ENCODE measurements at places on chromosomes 3 and 15.

GRCh38 chr3:126935756-126936509, 47.0 kb upstream of the PLXNA1 start:
- DNase-seq: no peak

DNA sequence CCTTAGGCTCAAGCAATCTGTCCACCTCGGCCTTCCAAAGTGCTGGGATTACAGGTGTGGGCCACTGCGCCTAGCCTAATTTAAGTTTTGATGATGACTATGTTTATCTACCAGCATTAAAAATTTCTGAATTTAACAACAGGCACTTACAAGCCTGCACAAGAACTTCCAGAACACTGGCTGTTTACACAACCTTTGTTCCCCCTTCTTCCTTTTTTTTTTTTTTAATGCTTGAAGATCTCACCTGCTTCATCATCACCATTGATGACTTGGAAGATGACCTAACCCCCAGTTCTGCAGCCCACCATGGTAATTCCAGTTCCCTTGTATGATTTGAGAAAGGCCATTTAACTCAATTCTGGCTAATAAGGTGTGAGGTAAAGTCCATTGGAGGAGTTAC, 70.4 kb downstream of the GJD2 start:
- no peak for DNase-seq

GRCh38 chr3:15637131-15637951, 35.8 kb downstream of the BTD start:
- no peak for DNase-seq

DNA sequence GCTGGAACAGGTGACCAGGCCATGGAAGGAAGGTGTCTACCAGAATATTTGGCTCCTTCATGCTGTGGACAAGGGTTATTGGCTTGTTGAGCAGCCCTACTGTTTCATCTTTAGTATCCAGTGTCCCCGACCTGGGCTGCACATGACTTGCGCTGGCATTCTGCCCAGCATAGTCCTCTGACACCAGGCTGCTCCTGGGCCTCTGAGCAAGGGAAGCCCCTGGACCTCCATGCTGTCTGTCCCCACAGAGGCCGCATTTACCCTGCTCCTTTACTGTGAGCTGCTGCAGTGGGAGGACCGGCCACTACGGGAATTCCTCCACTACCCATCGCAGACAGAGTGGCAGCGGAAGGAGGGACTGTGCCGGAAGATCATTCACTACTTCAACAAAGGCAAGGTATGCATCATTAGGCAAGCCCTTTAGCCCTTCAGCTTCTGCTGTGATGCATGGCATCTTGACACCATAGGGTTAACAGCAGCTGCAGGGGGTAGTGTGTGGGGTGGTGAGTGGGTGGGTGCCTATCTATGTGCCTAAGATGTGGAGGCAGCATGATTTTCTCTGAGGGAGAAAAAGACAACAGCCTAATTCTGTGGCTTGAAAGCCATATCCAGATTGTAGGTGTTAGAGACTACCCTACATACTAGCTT, 44.0 kb upstream of the MANF start:
- no peak for DNase-seq

DNA sequence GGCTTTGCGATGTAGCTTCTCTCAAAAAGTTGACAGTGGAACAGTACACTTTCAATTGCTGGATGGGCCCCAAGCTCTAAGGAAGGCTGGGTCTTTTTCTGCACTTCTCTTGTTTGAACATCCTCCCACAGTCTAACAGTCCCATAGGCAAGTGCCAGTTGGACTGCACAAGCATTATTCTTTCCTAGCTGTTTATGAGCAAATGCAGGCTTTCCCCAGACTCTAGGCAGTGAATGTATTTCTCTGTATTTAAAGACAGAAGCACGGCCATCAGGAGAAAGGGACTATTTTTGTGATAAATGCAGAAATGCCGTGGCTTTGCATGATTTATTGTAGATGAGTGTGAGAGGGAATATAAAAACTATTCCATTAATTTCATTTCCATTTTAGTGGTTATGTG, 539.3 kb upstream of the LMCD1 start:
- no peak for DNase-seq

- no peak for DNase-seq
Observed at GRCh38 chr15:67812241-67812644, 13.1 kb upstream of the SKOR1 start.

DNA sequence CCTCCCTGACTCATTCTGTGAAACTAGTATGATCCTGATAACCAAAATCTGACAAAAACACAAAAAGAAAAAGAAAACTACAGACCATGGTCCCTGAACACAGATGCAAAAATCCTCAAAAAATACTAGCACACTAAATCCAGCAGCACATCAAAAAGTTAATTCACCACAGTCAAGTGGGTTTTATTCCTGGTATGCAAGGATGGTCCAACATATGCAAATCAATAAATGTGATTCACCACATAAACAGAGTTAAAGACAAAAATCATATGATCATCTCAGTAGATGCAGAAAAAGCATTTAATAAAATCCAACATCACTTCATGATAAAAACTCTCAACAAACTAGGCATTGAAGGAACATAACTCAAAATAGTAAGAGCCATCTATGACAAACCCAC, 12.8 kb downstream of the SAXO2 start:
- no peak for DNase-seq

- DNase-seq: no peak
Observed at GRCh38 chr3:23650371-23651140, 155.2 kb upstream of the UBE2E1 start.

DNA sequence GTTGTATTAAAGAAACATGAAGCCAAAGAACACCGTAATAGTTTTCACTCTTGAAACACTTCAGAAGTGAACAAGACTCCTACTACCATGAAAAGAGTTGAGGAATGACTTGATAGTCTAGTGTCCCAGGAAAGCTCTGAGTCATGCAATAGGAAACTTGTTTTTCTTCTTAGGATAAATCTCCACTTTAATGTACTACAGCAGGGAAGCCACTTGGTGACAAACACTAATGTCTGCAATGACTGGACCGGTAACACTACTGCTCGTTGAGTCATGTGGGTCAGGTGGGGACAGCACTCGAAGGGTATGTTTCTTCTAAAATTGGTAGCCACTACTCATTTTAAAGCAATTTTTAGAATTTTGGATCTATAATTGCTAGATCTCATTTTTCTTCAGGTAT, 291.7 kb upstream of the CNTN3 start:
- no peak for DNase-seq

DNA sequence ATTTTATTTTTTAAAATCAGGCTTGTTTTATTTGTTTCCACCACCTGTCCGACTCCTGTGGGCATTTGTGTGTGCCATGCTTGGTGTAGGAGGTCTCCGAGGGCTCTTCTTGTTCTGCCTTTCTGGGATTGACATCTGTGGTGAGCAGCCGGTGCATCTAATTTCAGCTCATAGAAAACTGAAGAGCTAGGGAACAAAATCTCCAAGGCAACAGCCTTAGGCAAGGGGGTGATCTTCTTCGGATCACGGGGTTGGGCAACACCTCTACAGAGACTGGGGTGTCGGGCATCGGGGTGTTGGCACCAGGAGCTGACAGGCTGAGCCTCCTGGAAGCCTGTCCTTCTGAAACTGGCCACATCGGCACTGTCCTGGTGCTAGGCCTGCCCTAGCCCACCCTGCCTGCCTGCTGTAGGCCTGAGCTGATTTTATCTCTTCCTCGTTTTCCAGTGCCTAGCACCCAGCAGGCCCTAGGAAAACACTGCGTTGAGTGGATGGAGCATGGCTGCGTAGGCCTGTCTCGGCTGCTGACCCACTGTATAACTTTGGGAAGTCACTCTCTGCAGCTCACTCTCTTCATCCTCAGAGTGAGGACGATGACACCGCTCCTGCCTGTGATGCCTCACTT, 10.3 kb downstream of the CHCHD6 start:
- DNase-seq: no peak

DNA sequence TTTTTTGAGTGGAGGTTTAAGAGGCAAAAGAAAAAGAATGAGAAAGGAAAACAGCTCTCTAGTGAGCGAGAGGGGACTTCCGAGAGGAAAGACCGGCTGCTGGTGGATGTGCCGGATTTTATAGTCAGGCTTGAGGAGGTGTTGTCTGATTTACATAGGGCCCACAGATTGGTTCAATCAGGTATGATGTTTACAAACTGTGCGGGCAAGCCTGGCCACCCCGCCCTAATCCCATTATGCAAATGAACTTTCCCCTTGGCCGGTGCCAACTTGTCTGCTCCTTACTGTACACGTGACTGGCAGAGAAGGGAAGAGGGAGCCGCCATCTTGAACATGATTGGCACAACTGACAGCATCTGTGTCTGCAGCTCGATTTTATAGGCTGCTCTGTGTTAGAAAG, 44.7 kb downstream of the FAM43A start:
- no peak for DNase-seq

GRCh38 chr15:91981821-91982800, 128.6 kb downstream of the SLCO3A1 start:
- DNase-seq: no peak

DNA sequence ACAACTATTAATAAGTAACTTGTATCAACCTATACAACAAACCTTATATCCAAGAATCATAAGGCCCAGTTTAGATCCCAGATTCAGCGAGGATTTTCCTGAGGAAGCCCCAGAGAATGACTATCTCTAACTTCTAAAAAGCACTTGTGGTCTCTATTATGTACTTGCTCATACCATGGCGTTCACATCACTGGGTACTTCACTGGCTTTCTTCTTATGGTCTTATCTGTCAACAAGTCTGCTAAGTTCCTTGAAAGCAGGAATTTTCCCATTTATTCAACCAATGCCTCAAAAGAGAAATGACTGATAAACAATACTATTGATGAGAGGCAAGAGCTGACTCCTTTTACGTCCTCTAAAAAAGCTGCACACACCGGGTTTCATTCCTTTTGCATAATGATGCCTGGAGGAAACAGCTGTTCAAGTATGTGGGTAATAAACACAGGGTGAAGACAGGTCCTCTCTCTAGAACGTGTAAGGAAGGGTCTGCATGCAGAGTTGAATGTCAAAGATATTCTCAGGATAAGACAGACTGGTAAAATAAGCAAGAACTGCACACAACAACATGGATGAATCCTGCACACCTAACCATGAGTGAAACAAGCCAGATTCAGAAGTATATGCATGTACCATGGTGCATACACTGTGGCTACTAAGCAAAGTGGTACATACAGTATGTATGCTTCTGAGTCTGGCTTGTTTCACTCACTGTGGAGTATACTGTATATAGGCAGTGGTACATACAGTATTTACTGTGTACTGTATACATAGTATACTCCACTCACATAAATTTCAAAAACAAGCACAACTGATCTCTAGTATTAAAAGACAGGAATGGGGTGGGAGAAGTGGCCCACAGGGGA, 408.7 kb downstream of the SHQ1 start:
- no peak for DNase-seq

GRCh38 chr3:67941433-67942030, 287.1 kb upstream of the SUCLG2 start:
- DNase-seq: no peak

DNA sequence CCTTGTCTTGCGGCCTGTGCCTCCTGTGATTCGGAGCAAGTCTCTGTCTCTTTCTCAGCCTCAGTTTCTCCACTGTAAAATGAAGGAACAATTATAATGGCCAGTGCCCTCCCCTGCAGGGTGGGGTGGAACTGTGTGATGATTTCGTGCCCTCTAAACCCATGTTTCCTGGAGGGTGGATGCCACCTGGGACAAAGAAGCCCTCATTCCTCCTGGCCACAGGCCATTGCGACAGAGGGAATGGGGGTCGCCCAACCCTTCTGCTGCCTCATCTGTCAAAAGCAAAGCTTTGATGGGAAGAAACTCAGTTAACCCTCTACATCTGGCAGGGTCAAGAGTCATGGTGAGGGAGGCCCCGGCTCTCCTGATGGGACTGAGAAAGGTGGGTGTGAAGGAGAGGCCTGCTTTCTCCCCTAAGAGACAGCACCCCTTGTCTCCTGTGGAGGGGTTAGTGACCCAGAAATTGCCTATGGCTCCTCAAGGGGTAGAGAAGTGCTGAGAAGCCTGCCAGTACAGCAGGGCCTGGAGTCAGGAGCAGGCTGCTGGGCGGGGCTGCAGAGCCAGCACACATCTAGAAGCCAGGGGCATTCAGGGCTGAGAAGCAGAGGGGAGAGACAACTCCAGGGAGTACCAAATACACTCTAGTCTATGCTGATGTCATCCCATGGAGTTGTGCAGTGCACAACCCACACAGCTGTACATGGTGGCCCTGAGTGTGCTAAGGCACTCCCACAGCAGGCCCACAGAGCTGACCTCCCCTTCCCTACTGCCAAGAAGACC, 61.0 kb downstream of the PLXNA1 start:
- no peak for DNase-seq

Data from NT2/D1 (cell line).